ENCODE measurements at places on chromosomes 3 and 15.
A peak's percentile ranks its signal among the peaks of the same experiment; 100 is the strongest.

DNA sequence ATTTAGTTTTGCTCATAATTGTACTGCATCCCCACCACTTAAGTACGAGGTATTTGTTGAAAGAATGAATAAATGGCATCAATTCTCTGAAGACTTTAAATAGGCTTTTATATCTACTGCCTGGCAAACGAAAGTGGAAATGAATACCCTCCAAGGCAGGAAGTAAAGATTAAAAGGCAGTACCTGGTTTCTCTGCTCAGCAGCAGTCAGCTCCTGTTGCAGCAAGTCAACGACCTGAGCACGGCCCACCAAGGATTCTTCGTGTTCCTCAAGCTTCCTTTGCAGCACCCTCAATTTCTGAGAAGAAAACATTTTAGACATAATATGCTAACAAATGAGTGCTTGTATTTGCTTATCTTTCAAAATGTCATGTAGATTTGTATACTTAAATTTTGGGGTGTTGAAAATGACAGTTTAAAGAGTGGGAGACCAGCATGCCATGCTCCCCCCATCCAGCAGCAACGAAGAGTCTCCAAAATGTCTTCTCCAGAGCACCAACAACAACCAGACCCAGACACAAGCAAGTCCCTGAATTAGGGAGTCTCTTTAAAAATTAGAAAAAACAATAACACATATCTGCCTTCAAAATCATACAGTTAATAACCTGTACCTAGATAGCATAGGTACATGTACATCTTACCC lies 31.2 kb downstream of the GOLGB1 start:
- no peak for DNase-seq

DNA sequence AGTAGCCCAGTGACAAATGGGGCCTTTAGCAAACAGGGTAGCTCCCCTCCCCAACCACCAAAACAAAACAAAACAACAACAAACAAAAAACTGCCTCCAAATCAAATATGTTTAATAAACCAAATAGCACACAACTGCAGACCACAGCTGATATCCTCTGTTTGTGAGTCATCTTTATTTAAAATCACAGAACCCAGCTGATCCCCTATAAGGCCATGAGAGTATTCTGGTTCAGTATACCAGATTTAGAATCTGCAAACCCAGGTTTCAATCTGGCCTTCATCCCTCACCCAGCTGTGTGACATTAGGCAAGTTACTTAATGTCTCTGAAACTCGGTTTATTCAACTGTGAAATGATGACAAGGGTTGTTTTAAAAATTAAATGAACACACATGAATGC lies 124.5 kb downstream of the SUCLG2 start:
- no peak for DNase-seq

DNA sequence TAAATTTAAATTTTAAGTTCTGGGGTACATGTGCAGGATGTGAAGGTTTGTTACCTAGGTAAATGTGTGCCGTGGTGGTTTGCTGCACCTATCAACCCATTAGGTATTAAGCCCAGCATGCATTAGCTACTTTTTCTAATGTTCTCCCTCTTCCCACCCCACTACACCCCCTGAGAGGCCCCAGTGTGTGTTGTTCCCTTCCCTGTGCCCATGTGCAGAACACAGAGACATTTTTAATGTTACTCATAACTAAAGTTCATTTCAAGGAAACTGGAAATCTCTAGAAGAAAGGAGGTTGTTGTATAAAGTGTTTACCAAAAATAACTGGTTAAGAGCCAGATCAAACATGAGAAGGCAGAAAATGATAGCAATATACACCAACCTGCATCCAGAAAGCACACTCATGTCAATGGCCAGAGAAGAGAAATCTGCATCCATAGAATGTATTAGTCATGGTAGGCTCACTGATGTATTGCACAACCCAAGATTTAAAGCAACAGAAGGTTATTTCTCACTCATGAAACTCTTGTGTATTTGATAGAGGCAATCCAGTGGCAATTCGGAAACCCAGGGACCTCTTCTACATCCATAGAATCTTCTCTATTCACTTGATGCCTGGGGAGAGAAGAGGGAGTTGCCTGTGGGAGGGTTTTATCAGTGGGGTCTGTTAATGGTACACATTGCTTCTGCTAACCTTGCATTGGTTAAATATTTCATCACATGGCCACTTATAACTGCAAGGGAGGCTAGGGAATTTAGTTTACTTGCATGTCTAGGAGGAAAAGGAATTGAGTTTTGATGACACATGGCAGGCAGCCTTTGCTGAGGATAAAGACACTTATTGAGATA lies 321.9 kb upstream of the RASGRP1 start:
- no peak for DNase-seq

DNA sequence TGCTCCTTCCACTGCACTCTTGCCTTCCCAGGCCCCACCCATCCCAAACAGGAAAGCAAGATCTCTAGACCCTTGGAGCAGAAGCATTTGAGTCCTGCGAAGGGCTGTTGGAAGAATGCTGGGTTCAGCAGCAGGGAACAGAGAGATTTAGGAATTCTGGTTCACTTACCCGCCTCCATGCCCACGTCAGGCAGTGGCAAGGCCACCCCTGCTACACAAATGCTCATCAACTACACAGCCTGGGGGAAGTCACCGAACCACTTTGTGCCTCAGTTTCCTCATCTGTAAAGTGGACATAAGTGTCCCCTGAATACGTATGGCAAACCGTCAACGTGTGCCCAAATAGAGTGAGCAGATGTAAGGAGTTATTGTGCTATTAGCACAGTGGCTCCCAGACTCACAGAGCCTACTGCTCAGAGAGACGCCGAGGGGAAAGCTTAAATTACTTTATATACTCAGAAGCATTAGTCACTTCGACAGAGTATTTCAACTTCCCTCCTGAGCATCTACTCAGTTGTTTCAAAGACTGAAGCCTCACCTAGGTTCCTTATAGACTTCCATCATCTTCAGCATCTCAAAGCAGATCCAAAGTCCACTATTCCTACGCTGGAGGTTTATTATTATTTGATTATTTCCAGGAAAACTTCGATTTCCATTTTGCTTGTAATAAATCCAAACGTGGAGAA lies 905 bp downstream of the HOMER2 start:
- peak; percentile 41 for DNase-seq

DNA sequence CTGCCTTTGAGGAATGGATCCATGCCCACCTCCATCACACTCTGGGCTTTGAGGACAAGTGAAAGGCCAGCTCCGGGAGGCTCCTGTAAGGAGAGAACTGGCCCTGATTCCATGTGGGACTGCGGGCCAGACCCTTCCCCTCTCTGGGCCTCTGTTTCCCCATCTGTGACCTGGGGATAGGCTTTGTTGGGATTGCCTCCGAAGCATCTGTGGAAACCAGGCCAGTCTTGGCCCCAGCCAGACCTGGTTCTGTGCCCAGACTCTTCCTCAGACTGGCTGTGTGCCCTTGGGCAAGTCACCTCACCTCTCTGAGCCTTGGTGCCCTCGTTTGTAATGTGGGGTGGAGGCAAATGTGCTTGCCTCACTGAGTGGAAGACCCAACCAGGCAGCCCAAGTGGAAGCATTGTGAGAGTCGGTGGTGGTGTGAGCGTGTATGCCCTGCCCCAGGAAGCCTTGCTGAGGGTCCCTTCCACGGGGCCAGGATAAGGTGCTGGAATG lies 21.0 kb upstream of the SEC13 start:
- DNase-seq, result no peak

GRCh38 chr3:45984331-45985312 lies 11.0 kb downstream of the FYCO1 start:
- DNase-seq, result no peak
